ENCODE measurements at places on chromosomes 11 and 22. TPM values are rescaled to one million over a fixed set of nuclear protein-coding genes. Genes with fewer than 3 reads are reported as not detected.

The OR56B4 gene
- not detected for total RNA-seq

The SHISAL1 gene
- total RNA-seq = 0.71 TPM

The SCT gene
- total RNA-seq = not detected

GRCh38 chr22:36285017-36285416 is 32.1 kb downstream of the APOL1 start:
- no peak for DNase-seq

GRCh38 chr11:27998552-27998951 is 109.4 kb downstream of the KIF18A start:
- DNase-seq = no peak

- DNase-seq = peak; percentile 45
These were observed 27.1 kb downstream of the ARAP1 start for GRCh38 chr11:72724851-72725723.

DNA sequence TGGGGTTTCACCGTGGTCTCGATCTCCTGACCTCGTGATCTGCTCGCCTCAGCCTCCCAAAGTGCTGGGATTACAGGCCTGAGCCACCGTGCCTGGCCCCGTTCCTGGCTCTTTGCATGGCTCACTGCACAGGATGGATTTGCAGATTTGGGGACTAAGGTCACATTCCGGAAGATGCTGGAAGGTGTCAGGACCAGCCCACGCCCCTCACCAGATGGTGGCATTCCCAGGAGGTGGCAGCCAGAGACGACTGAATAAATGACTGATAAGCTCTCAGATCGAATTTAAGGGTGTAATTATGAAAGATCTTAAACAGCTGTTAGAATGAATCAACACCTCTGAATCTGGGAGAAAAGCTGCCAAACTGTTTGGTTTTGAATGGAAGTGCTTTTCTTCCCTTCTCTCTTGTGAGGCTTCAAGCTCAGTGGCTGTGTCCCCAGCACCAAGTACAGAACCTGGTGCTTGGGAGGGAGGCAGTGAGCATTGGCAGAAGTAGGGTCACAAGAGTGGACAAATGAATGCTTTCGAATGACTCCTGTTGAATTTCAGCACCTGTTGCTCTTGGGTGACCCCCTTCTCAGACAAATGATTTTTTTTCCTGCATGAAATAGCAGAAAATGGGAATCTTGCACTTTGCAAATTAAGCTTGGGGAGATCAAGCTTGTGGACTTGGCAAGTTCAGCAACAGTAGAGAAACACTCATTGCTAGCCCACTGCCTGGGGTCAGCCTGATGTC is 69.6 kb downstream of the KIAA1671 start:
- DNase-seq = no peak

Measured in kidney epithelial cell (primary cell).